ENCODE measurements at places on chromosomes 3 and 15. TPM values are rescaled to one million over a fixed set of nuclear protein-coding genes. Genes with fewer than 3 reads are reported as not detected.

CFAP92 gene
- total RNA-seq = 0.87 TPM

KATNBL1 gene
- total RNA-seq = 90.6 TPM

MUSTN1 gene
- not detected for total RNA-seq

ALDH1A2 gene
- total RNA-seq = 4.4 TPM

CHAC1 gene
- total RNA-seq = 2.9 TPM

- DNase-seq = no peak
- no peaks in the 10 kb centered on the region for H3K27me3 ChIP-seq
- no peaks in the 10 kb centered on the region for H3K36me3 ChIP-seq
- no peak overlapping the region for H3K4me3 ChIP-seq
These were observed 70.8 kb downstream of the MCF2L2 start for GRCh38 chr3:183357564-183358079.

DNA sequence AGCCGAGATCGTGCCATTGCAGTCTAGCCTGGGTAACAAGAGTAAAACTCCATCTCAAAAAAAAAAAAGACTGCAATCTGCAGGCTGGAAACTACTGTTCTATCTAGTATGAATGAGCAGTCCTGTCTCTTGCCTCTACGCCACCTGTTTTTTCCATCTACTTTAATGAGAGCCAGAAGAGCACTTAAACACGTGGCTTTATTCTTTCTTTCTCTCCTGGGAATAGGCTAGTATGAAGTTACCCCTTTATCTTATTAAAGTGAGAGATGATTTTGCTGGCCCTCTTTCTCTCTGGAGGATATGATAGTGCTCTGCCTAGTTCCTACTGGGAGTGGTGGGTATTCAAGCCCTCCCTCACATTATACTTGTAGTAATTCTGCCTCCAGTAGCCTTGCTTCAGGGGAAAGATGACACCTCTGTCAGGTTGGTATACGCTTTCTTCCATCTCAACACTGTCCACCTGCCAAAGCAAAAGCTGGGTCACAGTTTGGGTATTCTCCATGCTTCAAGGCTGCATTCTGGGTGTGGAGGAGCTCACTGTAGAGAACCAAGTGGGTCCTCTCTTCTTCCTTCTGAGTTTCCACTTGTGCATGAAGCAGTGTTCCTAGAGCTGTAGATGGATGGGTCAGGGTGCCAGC lies 17.8 kb downstream of the MAPKBP1 start:
- H3K27me3 ChIP-seq = no peaks in the 10 kb centered on the region
- H3K4me1 ChIP-seq = peaks cover 72% of the 10 kb centered on the region
- H3K27ac ChIP-seq = no peak overlapping the region

- no peak overlapping the region for H3K27ac ChIP-seq
- no peaks in the 10 kb centered on the region for H3K36me3 ChIP-seq
- DNase-seq = no peak
- no peaks in the 10 kb centered on the region for H3K27me3 ChIP-seq
- no peaks in the 10 kb centered on the region for H3K4me1 ChIP-seq
These were observed 77.3 kb downstream of the CNTN3 start for GRCh38 chr3:74537164-74537563.

GRCh38 chr3:55534876-55535275 lies 47.8 kb upstream of the WNT5A start:
- no peak overlapping the region for H3K27ac ChIP-seq
- no peak overlapping the region for H3K4me3 ChIP-seq
- H3K27me3 ChIP-seq = no peaks in the 10 kb centered on the region
- DNase-seq = no peak
- H3K4me1 ChIP-seq = no peaks in the 10 kb centered on the region
- H3K36me3 ChIP-seq = no peaks in the 10 kb centered on the region

GRCh38 chr15:69719527-69720240 lies 267.1 kb downstream of the RPLP1 start:
- no peaks in the 10 kb centered on the region for H3K36me3 ChIP-seq
- no peaks in the 10 kb centered on the region for H3K27me3 ChIP-seq
- H3K4me1 ChIP-seq = no peaks in the 10 kb centered on the region
- no peak overlapping the region for H3K4me3 ChIP-seq

DNA sequence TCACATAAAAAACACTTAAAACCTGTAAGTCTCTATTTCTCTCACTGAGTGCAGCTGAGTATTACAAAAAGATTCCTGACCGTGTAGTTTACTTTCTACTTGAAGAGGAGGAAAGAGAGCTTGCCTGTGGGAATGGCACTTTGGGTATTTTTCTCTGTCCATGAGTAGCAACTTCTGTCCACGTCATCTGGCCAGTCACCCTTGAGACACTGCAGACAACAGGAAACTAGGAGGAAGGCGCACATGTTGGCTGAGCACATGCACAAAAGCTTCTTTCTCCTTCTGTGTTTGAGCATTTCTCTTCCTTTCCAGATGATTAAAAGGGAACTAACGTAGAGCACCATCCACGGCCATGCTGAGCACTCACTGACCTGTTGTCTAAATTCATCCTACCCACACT lies 19.7 kb downstream of the STARD5 start:
- H3K27ac ChIP-seq = peak overlapping the region; percentile 61
- no peaks in the 10 kb centered on the region for H3K27me3 ChIP-seq
- DNase-seq = peak; percentile 59
- peaks cover 78% of the 10 kb centered on the region for H3K36me3 ChIP-seq

DNA sequence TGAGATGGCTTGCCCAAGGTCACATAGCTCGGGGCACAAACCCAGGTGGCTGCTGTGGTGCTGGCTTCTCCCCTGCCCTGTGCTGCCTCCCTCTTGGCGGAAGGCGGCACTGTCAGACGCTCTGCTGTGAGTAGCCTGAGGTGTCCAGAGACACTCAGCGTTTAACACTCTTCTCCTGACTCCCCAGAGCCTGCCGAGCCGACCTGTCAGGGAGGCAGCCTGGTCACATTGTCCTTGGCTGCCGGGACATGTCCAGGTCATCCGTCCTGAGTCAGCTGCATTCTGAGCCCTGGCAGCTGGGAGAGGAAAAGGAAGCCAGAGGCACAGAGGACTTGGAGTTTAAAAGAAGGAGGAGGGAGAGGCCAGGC lies 4.7 kb downstream of the LMAN1L start:
- H3K27me3 ChIP-seq = no peaks in the 10 kb centered on the region
- peak overlapping the region; percentile 10 for H3K27ac ChIP-seq
- peaks cover 36% of the 10 kb centered on the region for H3K4me1 ChIP-seq
- H3K36me3 ChIP-seq = no peaks in the 10 kb centered on the region
- no peak overlapping the region for H3K4me3 ChIP-seq

DNA sequence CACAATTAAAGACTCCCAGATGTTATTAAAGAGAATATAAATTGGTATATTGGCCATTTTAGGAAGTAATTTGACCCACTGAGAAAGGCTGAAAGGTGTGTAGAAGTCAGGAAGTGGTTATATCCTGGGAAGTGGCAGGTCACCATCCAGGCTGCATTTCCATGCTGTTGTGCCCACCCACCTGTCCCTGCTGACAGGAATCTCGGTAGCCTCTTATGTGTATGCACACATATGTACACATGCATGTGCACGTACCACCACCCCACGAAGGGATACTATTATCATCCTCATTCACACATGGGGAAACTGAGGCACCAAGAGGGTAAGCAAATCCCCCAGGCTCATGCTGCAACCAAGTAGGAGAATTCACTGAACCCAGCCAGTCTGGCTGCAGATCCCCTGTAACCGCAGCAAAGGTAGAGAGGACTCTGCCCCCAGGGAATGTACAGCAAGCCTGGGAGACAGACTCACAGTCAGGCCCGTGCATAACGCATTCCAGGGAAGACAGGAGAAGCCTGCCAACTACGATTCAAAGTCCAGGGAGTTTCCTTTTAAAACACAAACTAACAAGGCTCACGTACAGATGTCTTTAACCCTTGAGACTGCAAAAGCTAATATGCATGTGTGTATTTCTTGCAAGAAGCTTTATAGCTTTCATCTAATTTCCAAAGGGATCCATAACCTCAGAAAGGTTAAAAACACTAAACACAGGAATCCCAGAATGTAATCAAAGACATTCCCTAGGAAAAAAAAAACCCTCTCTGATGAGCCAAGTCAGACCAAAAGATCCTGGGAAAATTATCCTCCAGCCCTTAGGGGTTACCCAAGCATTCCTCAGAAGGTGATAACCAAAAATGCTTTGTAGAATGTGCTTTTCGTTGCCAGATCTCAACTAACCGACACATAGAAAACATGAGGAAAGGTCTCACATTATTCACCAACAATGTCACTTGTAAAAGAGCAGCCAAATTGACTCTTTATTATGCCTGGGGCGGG lies 129.6 kb downstream of the ADAMTS17 start:
- peaks cover 27% of the 10 kb centered on the region for H3K4me1 ChIP-seq
- no peaks in the 10 kb centered on the region for H3K27me3 ChIP-seq
- no peak overlapping the region for H3K4me3 ChIP-seq

- peak; percentile 72 for DNase-seq
- peaks cover 24% of the 10 kb centered on the region for H3K4me1 ChIP-seq
- H3K36me3 ChIP-seq = no peaks in the 10 kb centered on the region
- no peak overlapping the region for H3K4me3 ChIP-seq
These were observed 182.9 kb downstream of the AKAP13 start for GRCh38 chr15:85563328-85563727.

GRCh38 chr15:50229336-50229735 lies 36.2 kb downstream of the HDC start:
- H3K27ac ChIP-seq = no peak overlapping the region
- no peaks in the 10 kb centered on the region for H3K4me1 ChIP-seq
- H3K4me3 ChIP-seq = no peak overlapping the region
- no peaks in the 10 kb centered on the region for H3K36me3 ChIP-seq
- H3K27me3 ChIP-seq = no peaks in the 10 kb centered on the region

All from stomach (tissue), 19 donors.